IPS-NIHi11 (cell line): ENCODE measurements at places on chromosomes 16 and 17.

DNA sequence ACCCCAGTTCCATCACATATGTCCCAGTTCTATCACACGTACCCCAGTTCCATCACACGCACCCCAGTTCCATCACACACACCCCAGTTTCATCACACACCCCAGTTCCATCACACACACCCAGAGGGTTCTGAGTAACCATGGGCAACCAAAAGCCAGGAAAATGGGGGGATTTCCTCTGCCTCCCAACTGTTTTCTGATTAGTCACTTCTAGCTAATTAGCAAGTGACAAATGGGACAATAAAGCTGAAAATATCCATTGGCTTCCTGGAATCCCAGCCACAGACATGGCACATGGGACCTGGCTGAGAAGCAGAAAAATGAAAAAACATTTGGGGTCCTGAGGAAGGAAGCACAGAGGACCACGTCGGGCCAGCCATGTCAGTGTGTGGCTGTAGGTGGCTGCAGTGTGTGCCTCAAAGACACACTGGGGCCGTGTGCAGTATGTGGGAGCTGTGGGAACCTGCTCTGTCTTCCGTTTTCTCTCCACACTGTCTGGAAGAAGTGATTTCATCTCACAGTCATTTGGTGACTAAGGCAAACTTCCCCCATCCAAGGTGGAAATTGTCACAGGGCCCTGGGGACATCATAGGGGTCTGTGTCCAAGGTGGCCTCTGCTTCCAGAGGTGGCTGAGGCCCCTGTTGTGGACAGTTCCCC is 106.7 kb downstream of the CMIP start:
- DNase-seq, result no peak

GRCh38 chr16:54466233-54466632 is 179.6 kb upstream of the IRX3 start:
- no peak for DNase-seq

DNA sequence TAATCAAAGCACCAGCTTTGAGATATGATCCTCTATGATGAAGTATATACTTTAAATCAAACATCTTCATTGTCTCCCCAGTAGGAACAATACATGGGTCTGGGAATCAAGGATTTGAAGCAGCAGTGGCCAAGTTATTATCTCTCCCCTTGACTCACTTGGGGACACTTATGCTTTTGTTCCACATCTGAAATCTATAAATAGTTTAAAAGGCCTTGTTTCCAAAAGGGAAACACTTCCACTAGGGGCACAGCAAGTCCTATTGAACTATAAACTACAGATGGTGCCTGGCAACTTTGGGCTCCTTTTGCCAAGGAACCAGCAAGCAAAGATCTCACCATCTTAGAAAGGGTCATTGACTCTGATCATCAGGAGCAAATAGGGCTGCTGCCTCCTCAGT is 16.0 kb upstream of the CEP112 start:
- DNase-seq, result no peak

DNA sequence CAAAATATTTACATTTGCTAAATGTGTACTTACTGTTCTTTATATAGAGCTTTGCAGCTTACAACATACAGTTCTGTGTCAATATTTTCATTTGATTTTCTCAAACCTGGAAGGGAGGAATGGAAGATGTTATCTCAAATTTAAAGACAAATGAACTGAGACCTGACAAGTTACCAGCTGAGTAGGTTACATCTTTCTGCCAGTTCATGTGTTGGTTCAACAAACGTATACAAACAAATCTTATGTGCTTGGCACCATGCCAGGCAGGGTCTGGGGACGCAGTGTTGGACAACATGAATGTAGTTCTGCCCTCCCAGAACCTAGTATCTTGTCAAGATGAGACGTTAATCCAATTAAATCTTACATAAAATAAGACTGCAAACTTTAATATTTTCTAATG is 507.5 kb upstream of the HSBP1 start:
- no peak for DNase-seq

DNA sequence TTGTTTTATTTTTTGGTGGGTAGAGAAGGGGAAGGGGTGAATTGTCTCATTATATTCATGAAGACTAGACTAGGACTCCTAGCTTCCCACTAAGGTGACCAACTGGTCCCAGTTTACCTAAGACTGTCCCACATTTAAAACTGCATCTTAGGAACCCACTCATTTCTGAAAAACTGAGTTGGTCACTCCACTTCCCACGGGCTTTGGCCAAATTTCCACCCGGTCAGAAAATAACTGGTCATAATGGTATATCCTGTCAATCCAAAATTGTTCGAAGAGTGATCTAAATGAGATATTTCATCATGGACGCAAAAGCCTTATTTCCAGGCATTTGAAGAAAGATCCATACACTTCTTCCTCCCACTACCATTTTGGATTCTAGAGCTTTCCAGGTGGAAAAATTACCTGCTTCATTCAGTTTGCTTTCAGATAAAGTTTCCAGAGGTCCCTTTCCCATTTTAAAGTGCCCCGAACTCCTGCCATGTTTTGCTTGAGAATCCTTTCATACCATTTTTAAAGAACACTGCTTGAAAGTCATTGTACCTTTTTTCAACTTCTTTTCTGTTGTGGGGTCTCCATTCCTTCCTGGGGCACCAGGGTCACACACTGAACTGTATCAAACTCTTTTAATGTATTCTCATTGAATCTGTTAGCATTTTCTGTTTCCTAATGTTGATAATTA is 21.8 kb upstream of the ZFHX3 start:
- DNase-seq, result no peak

GRCh38 chr17:60713608-60714007 is 36.0 kb downstream of the BCAS3 start:
- DNase-seq, result no peak
